NCI-H345 (cell line): ENCODE measurements at places on chromosomes 3 and 15.

GRCh38 chr3:172065967-172066762 is 26.8 kb downstream of the FNDC3B start:
- no peak for DNase-seq

- no peak for DNase-seq
These were observed 19.2 kb upstream of the RPL14 start for GRCh38 chr3:40437889-40438288.

- DNase-seq = no peak
These were observed 20.3 kb downstream of the SETMAR start for GRCh38 chr3:4323246-4324027.

DNA sequence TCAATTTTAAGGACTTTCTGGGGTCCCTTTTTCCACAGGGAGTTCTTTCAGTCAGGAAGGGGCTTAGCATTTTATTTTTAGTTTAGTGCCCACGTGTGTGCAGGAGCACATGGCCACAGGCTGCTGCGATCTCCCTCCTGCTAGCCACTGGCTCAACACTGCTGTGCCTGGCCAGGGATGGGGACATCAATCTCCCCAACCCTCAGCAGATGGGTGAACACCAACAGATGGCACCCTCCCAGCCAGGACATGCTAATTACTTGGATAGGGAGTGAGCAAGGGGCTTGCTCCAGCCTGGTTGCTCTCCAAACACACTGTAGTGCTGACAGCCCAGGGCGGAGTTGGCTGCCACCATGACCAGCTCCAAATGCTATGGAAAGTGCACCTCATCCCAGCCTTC is 7.4 kb upstream of the RIOX2 start:
- DNase-seq = no peak
